ENCODE measurements at places on chromosomes 6 and 20.

GRCh38 chr6:146423452-146423851 is 120.2 kb upstream of the RAB32 start:
- DNase-seq, result no peak

- DNase-seq, result no peak
Observed at GRCh38 chr20:47741669-47742608, 43.3 kb downstream of the SULF2 start.

DNA sequence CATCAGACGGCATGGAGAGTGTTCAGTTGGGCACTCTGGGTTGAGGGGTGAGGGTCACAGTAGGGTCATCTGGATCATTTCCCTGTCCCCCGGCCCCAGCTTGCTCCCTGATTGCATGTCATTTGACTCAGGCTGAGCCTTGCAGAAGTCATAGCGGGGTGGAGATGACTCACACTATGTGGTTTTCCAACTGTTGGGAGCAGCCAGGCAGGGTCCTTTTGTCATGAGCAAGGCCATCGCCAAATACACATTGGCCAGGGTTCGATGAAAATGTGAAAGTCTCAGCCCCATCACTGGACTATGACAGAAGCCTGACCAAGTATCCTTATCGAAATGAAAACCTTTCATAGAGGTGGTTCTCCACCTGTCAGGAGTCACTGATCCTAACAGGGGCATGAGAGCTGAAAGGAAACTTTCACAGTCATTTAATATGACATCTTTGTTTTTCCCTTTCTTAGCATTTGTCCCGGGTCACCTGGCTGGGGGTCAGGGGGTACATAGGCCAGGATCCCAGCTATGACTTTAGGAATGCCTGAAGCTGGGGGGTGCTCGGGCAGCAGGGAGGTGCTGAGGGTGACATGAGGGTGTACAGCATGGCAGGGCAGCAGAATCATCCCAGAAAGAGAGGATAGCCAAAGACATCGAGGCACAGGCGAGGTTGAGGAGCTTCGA is 70.2 kb upstream of the CD93 start:
- DNase-seq, result peak; percentile 49

DNA sequence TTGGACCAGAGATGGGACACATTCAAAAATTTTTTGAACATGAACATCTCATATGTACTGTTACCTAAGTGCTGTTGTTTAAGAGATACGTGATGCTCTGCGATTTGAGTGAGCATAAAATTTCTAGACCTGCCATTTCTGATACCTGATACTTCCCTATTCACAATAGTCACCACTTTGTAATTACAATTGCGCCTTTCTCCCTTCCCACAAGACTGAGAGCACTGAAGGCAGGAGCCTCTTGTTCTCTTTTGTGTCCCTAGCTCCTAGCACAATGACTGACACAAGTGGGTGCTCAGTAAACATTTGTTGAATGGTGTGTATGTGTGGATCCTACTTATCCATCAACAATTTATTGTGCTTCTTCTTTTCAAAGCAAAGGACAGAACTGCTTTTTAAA is 92.8 kb upstream of the TMEM30A start:
- DNase-seq, result no peak

DNA sequence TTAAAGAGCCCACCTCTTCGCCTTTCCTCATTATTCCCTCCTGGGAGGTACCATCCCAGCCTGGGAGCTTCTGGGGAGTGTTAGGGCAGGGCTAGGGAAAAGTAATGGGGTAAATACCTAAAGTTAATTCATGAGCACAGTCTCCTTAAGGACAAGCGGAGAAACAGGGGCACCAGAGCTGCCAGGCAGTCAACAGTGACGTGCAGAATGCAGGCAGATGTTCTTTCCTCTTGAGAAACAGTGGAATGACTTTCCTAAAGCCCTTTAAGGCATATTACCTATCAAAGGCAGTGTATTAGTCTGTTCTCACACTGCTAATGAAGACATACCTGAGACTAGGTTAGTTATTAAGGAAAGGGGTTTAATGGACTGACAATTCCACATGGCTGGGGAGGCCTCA is 76.3 kb downstream of the RNF144B start:
- DNase-seq, result no peak

DNA sequence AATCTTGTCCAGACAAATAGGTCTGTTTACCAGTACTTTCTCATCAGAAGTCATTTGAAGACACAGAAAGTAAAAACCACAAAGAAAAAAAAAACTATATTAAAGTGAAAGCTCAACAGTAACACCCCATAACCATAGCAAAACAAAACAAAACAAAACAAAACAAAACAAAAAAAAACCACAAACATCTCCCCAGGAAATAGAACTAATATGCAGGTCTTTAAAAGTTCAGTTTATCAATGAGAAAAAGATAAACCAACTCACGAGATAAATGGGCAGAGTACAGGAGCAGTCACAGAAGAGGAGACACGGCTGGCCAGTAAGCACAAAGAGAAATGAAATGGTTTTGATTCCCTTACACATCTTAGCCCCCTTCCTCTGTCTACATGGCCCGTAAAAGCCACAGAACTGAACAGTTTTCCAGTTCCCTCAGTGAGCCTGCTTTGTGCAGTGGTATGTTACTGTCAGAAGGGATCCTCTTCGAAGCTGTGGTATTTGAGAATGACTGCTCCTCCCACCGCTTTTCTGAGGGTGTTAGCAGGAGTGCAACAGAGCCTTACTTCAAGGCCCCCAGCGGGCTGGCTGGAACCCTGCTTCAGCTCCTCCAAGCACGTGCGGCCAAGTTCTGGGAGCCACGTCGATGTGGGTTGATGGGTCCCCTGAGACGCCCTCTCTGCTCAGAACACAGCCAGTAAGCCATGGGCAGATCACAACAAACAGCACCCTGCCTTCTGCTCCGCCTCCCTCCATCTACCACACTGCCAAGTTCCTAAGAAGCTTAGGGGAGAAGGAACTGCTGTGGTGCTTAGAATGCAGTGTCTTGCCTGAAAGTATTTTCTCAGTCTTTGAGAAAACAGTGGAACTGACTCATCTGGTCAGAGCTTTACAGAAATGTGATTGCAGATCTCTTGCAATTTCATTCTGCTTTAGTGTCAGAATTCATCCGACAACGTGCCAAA is 14.0 kb downstream of the UST start:
- peak; percentile 87 for DNase-seq

DNA sequence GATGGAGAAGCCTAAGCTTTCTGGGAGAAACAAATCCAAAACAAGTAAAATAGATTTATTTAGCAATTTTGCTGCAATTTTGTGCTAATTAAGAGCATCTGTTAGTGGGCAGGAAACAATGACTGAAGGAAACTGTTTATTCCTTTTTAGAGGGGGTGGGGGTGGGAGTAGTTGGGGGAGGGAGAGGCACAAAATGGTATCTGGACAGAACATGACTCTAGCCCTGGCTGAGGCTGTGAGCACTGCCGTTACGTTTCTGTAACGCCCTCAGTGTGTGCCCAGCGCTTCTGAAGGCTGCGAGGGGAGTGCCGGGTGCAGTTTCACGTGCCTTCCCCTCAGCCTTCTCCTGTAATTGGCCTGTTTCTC is 28.8 kb downstream of the METTL24 start:
- no peak for DNase-seq

DNA sequence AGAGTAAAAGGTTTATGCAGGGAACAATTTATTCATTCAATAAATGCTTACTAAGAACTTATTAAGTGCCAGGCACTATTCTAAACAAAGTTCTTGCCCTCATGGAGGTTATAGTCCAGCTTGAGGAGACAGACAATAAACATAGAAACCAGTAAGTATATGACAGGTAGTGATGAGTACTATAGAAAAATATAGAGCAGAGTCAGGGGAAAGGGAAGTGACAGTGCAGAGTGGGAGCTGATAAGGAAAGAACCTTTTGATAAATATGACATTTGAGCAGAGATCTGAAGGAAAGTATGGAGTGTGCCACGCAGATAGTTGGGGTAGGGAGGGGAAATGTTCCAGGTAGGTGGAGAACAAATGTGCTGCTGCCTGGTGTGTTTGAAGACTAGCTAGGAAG is 12.1 kb downstream of the ACSS2 start:
- DNase-seq, result no peak

DNA sequence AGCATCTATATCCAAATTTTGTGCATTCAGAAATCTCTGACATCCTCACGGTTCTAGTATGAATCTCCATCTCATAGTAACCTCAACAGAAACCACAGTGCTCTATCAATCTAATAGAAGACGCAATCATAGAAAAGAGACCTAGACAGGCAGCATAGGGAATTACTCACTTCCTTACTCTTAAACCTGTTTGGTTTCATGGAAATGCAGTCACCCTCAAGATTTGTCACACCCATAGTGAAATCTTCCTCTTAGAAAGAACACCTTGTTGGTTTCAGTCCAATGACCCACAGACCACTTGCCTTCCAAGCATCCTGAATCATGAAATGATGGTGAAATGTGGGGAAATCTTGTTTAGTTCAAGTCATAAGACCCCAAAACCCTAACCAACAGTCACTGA is 166.1 kb upstream of the PRDM1 start:
- no peak for DNase-seq

DNA sequence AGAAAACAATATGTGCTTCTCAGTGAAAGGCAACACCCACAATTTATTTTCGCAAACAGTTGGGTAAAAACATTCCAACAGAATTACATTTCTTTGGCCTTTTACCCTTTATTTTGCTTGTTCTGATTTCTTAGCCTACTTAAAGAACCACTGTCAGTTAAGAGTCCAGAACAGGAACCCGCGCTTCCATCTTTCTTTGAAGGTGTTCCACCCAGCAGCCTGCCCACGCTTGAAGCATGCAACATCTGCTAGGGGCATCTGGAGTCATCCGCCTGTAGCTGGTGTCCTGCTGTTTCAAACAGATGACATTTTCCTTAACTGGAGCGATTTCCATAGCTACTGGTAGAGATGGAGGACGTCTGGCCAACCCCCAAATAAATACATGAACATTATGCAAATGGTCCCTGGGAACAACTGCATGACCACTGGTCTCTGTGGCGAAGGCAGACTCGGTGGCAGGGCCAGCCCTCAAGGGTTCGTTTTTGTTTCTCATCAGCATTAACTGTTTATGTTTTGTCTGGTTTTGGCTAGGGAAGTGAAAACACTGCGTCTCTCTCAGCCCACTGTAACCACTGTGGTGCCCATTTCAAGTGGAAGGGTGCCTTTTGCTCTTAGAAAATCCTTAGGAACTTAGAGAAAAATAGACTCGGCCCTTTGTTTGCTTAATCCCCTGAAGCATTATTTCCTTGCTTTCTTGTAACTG is 51.6 kb downstream of the LAMA4 start:
- DNase-seq, result peak; percentile 71

- DNase-seq, result no peak
Observed at GRCh38 chr6:46014511-46015118, 1.0 kb downstream of the CLIC5 start.

GRCh38 chr20:17612287-17612991 is 42.6 kb downstream of the DSTN start:
- DNase-seq, result peak; percentile 89

DNA sequence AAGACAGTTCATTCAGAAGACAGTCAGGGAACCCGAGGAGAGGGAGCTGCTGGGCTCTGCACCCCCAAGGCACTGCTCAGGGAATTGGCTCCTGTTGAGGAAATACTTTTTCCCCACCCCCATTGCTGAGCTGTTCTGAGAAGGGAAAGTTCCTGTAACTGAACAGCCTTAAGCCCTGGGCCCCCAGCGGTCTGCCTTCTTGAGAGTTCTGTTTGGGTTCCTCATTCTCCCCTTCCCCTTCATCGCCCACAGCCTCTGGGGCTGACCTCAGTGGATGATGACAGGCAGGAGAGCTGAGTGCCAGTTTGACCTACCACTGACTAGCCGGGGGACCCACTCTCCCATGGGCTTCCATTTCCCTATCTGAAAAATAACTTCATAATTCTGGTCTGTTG is 10.7 kb downstream of the HCK start:
- DNase-seq, result no peak

DNA sequence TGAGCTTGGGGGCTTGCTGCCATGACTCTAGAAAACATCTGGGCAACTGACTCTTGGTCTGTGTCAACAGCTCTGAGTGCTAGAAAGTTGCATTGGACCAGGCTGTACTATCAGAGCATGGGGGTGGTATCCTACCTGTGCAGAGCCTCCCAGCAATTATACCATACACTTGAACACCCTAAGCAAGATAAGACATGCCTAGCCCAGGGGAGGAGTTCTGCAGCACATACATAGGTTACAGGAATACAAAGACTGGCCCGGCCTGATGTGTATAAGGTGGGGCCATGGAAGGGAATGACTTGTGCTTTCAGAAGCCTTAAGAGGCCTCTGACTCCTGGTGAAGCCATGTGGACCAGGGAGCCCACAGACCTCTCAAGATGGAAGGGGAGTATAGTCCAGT is 11.4 kb upstream of the MOCS1 start:
- no peak for DNase-seq

GRCh38 chr20:40691566-40692239 is 2.7 kb upstream of the MAFB start:
- no peak for DNase-seq

DNA sequence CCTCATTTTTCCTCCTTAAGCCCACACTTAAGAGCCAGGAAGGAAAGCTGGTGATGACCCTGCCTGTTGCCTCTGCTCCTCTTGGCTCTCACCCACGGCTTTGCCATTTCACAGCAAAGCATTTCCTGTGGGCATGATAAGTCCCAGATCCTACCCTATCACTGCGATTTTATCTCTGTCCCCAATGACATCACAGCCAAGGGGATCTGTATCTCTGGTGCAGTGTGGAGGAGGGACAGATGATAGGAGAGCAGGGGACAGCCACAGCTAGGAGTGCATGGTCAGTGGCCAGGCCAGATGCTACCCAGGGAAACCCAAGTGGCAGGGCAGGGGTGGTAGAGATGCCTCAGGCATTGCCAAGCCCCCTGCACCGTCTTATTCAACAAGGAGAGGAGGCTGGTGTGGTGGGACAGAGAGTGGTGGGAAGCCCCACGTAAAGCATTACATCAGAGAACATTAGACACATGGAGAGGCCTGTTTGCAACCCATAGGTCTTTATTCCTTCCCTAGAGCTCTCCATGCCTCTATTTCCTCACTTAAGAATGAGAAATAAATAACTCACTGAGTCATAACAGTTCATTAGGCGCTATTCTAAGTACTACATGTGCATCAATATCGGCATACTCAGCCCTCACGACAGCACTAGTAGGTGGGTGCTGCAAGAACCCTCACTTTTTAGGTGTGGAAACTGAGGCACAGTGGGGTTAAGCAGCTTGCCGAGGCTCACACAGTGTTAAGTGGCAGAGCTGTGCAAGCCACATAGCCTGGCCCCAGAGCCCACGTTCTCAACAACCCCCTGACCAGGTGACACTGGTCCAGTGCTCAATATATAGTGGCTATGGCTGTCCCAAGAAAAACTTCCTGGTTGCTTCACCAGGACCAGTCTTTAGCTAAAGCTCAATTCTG is 4.6 kb downstream of the TFEB start:
- DNase-seq, result peak; percentile 66

GRCh38 chr6:160899671-160900430 is 91.7 kb upstream of the MAP3K4 start:
- no peak for DNase-seq

DNA sequence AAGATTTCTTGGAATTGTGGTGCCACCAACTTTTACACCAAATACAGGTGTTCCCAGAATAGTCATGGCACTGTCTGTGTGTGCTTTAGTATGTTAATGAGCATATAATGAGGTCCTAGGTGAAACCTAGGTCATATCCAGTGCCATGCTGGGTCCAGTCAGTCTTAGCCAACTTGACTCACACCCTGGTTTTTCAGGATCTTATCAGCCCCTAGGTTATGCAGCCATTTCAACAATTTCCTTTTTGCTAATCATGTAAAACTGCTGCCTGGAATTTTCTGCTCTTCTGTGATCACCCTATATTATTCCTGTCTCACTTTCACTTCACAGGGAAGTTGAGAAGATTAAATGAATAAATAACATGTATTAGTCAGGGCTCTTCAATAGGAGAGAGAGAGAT is 23.7 kb downstream of the SDHAF4 start:
- DNase-seq, result peak; percentile 15

Data from amniotic epithelial cell (primary cell).